ENCODE measurements at places on chromosomes 12 and 14.

DNA sequence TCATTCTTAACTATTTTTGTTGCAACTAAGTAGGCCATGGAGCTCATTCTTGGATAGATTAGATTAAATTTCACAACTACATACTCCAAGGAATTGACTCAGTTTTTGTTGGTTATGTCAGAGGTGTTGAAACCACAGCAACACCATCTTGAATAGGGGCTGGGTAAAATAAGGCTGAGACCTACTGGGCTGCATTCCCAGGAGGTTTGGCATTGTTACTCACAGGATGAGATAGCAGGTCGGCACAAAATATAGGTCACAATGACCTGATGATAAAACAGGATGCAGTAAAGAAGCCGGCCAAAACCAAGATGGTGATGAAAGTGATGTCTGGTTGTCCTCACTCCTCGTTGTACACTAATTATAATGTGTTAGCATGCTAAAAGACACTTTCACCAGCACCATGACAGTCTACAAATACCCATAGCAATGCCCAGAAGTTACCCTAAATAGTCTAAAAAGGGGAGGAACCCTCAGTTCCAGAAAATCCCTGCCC lies 20.9 kb downstream of the DMAC2L start:
- DNase-seq, result no peak
- no peaks in the 10 kb centered on the region for H3K27me3 ChIP-seq
- no peak overlapping the region for H3K4me3 ChIP-seq
- H3K36me3 ChIP-seq, result peaks cover 48% of the 10 kb centered on the region

GRCh38 chr14:35341751-35342488 lies 49.7 kb downstream of the PSMA6 start:
- no peaks in the 10 kb centered on the region for H3K27me3 ChIP-seq
- H3K4me3 ChIP-seq, result peak overlapping the region; percentile 38
- H3K4me1 ChIP-seq, result peaks cover 77% of the 10 kb centered on the region

DNA sequence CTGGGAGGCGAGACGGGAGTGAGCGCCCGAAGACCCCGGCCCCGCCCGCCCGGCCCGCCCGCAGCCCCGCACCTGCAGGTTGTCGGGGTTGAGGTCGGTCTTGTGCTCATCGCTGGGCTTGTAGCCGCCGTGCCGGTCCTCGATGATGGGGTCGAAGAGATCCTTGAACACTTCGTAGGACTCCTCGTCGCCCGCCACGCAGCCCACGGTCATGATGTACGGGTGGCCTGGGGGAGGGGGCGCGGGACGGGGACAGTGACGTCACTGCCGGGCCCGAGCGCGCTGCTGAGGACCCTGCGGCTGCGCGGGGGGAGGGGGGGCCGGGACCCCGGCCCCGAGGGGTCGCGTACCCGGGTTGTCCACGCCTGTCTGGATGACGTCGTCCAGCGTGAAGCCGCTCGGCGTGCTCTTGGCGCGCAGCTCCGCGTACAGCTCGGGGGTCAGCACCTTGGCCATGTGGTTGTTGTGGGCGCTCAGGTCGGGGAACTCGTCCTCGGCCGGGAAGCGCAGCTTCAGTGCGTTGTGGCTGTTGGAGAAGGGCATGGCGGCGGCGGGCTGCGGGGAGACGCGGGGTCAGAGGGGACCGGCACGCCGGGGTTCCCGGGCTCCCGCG lies 573 bp downstream of the CKB start:
- H3K27me3 ChIP-seq, result peaks cover 5% of the 10 kb centered on the region
- H3K4me3 ChIP-seq, result peak overlapping the region; percentile 63
- H3K27ac ChIP-seq, result peak overlapping the region; percentile 82
- DNase-seq, result peak; percentile 60
- H3K36me3 ChIP-seq, result no peaks in the 10 kb centered on the region
- H3K4me1 ChIP-seq, result peaks cover 70% of the 10 kb centered on the region

- no peaks in the 10 kb centered on the region for H3K36me3 ChIP-seq
- H3K4me1 ChIP-seq, result no peaks in the 10 kb centered on the region
- no peak overlapping the region for H3K4me3 ChIP-seq
- no peak for DNase-seq
Measured at GRCh38 chr12:105275997-105276733, 40.2 kb upstream of the APPL2 start.

DNA sequence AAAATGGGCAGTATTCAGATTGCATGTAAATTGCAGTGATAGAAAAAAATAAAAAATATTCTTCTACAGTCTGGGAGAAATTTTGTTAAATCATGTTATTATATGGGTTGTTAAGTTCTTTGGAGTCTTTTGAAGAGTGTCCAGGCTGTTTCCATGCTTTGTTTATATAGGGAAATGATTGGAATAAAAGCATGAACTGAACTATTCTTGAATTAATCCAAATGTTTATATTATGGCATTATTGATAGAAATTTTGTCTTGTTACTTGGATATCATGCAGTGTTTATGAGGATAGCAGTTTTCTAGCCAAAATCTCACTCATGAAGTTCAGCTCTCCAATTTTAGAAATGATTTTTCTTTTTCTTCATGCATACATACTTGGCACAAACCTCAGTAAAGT lies 108.2 kb upstream of the NAV3 start:
- no peaks in the 10 kb centered on the region for H3K27me3 ChIP-seq
- H3K27ac ChIP-seq, result no peak overlapping the region
- no peaks in the 10 kb centered on the region for H3K36me3 ChIP-seq
- no peak overlapping the region for H3K4me3 ChIP-seq

DNA sequence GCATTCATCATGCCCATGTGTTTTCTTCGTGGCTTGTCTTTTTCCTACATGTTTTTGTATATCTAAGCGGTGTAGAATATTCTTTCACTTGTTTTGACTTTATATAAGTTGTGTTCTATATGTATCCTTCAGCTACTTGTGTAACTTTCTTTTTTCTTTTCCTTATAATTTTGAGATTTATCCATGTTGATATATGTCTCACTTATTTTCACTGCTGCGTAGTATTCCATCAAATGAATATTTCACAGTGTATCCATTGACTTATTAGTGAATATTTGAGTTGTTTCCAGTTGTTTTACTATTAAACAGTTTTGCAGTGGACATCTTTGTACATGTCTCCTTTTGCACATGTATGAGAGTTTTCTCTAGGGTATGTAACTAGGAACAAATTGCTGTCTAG lies 43.9 kb downstream of the BORCS5 start:
- peaks cover 25% of the 10 kb centered on the region for H3K4me1 ChIP-seq
- H3K27me3 ChIP-seq, result no peaks in the 10 kb centered on the region
- DNase-seq, result no peak
- no peaks in the 10 kb centered on the region for H3K36me3 ChIP-seq

GRCh38 chr12:103780093-103780440 lies 61.0 kb downstream of the NT5DC3 start:
- H3K36me3 ChIP-seq, result peaks cover 27% of the 10 kb centered on the region
- no peak overlapping the region for H3K27ac ChIP-seq
- no peaks in the 10 kb centered on the region for H3K27me3 ChIP-seq
- DNase-seq, result no peak

- H3K27ac ChIP-seq, result no peak overlapping the region
- peaks cover 4% of the 10 kb centered on the region for H3K4me1 ChIP-seq
- H3K4me3 ChIP-seq, result no peak overlapping the region
- H3K27me3 ChIP-seq, result peaks cover 52% of the 10 kb centered on the region
- H3K36me3 ChIP-seq, result no peaks in the 10 kb centered on the region
Measured at GRCh38 chr12:3363608-3364007, 127.4 kb upstream of the PRMT8 start.

- DNase-seq, result peak; percentile 90
- H3K27ac ChIP-seq, result no peak overlapping the region
- peak overlapping the region; percentile 18 for H3K4me3 ChIP-seq
- H3K36me3 ChIP-seq, result no peaks in the 10 kb centered on the region
- peaks cover 31% of the 10 kb centered on the region for H3K4me1 ChIP-seq
Measured at GRCh38 chr12:54214553-54215406, 26.0 kb upstream of the SMUG1 start.

DNA sequence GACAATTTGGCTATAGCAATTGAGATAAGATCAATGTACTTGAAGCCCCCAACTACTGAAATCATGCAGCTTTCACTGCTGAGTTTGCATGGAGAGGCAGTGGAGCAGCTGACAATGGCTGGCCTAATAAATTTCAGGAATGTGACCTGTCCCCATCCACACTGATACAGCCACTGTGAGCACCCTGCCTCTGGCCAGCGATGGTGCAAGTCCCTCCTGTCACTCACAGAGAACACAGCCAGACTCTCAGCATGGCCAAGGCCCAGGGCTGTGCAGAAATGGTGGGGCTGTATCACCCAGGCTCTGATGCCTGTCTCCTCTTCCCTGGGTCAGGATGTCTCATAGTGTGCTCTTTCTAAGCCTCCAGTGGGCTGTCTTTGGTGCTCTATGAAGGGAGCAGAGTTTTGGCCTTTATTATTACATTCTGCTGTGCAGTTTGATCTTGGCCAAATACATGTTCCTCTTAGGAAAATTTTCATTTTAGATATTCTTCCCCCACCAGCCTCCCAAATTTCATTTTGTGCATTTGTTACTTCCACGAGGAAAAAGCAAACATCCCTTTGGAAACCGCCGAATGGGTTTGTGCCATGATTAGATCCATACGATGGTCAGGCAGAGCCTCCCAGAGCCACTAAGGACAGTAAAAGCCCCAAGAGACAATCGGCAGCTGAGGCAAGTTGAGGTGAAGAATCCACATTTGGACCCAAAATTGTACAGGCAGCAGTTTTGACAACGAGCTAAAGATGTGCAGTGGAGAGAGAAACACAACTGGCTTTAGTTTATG lies 85.1 kb upstream of the WSCD2 start:
- H3K27me3 ChIP-seq, result peaks cover 6% of the 10 kb centered on the region
- H3K4me3 ChIP-seq, result no peak overlapping the region
- no peak for DNase-seq

DNA sequence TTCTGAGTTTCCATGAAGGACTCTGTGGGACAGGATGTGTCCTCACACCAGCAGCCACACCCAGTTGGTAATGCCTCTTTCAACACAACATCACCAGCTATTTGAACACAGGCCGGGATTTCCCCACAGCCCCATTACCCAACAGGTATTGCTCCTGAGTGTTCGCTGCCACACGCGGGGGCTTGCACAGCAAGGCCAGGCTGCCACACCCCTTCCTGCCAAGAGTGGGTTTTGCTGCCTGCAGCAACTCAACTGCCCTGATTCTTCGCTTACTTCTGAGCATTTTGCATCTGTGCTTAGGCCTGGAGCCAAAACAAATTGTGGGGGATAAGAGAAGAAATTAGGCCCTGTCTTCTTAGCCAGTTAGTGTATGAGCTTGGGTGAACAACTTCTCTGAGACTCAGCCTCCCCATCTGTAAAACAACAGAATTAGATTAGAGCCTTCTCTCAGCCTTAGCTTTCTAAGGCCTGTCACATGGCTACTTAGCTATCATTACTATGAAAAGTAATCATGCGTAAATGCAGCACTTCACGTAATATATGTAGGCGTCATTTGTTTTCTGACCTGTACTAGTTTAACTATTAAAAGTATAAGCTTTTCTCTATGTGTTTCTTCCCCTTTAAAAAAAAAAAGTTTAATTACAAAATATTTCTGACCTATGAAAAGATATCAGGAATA lies 20.0 kb downstream of the CKAP4 start:
- no peaks in the 10 kb centered on the region for H3K27me3 ChIP-seq
- no peak overlapping the region for H3K4me3 ChIP-seq
- H3K4me1 ChIP-seq, result peaks cover 12% of the 10 kb centered on the region
- DNase-seq, result peak; percentile 88
- peak overlapping the region; percentile 71 for H3K27ac ChIP-seq

DNA sequence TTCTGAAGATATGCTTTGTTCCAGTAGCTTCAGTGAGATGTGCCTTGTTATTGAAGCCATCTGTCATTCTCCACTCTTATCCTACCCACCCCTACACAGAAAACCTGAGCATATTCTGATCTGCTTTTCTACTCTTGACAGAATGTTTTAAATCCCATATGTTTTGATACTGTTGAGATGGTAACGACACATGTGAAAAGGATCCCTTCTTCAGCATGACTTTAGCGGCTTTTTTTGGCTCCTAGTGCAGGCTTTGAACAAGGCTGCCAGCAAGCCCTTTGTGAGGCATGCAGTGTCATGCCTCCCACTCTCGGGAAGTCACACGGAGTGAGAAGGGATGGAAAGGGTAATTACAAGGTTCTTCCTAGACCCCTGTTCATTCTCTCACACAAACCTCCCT lies 228.8 kb upstream of the RGS6 start:
- H3K27ac ChIP-seq, result no peak overlapping the region
- no peaks in the 10 kb centered on the region for H3K36me3 ChIP-seq
- no peak overlapping the region for H3K4me3 ChIP-seq
- no peak for DNase-seq
- no peaks in the 10 kb centered on the region for H3K27me3 ChIP-seq

Measured in lower lobe of right lung (tissue), 2 donors.